ENCODE measurements at places on chromosomes 6 and 20. TPM values are rescaled to one million over a fixed set of nuclear protein-coding genes. Genes with fewer than 3 reads are reported as not detected.
A peak's percentile ranks its signal among the peaks of the same experiment; 100 is the strongest.

Gene HCRTR2
- total RNA-seq: not detected

Gene MEI4
- total RNA-seq: not detected

- no peak for DNase-seq
These were observed 259.3 kb upstream of the FAM83B start for GRCh38 chr6:54587277-54587676.

Gene TDRD6
- total RNA-seq: 1.5 TPM

Gene TSHZ2
- total RNA-seq: 20.5 TPM

DNA sequence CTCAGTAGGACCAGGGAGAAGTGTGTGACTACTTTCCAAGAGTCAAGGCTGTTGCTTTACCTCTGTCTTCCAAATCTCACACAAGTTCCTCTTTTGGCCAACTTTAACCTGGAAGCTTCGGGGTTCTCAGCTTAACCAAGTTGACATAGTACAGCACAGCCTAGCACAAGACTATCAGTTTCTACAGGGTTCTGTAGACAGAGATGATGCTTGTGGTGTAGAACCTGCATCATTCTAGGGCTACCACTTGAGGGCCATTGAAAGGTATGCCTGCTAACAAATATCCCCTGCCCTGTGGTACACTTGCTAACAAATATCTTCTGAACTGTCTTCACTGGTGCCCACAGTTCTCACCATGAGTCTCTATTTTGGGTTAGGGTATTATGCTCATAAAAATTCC lies 62.0 kb upstream of the MAP3K7 start:
- DNase-seq: no peak

DNA sequence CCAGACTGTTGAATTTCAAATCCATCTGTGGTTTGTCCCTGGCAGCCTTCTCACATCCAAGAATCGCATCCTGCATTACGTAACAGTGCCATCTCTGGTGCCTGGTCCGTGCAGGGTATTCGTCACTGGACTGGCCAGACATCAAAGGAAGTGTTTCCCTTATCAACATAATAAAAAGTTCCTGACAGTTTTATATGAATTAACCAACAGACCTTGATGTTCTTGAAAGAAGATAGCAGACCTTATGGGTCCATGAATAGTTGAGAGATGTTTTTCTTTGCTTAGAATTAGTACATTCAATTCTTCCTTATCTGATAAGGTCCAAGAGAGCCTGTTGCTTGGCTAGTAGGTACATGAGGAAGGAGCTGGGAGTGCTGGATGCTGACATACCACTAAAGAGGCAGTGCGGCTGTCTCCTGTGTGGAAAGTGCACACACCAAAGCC lies 77.6 kb downstream of the PHACTR2 start:
- no peak for DNase-seq

Gene IP6K3
- total RNA-seq: not detected

GRCh38 chr6:143964674-143965081 lies 43.4 kb downstream of the PLAGL1 start:
- DNase-seq: no peak

DNA sequence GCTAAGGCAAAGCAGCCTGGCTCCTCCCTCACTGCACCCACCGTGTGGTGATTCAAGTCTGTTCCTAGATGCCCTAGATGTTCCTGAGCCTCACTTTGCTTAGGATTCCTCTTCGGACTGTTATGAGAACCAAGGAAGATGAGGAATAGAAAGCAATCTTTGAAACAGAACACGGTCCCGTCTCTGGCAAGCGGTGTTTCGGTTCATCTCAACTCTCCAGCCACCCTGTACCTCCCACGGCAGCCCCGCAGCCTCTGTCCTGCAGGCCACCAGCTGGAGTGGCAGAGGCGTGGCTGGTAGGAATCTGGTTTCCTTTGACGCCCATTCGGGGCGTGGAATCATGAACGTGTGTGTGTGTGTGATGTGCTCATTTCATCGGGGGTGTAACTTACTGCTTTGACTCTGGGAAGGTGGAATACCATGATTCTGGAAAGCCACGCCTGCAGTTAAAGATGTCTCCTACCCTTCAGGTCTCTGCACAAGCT lies 21.3 kb downstream of the PDE10A start:
- DNase-seq: peak; percentile 62

Gene SIRPB2
- 7.6 TPM for total RNA-seq

Gene TPBG
- 17.7 TPM for total RNA-seq

- no peak for DNase-seq
These were observed 1.5 kb upstream of the SLC2A4RG start for GRCh38 chr20:63737945-63738686.

GRCh38 chr6:6891125-6891721 lies 216.5 kb upstream of the RREB1 start:
- peak; percentile 82 for DNase-seq

DNA sequence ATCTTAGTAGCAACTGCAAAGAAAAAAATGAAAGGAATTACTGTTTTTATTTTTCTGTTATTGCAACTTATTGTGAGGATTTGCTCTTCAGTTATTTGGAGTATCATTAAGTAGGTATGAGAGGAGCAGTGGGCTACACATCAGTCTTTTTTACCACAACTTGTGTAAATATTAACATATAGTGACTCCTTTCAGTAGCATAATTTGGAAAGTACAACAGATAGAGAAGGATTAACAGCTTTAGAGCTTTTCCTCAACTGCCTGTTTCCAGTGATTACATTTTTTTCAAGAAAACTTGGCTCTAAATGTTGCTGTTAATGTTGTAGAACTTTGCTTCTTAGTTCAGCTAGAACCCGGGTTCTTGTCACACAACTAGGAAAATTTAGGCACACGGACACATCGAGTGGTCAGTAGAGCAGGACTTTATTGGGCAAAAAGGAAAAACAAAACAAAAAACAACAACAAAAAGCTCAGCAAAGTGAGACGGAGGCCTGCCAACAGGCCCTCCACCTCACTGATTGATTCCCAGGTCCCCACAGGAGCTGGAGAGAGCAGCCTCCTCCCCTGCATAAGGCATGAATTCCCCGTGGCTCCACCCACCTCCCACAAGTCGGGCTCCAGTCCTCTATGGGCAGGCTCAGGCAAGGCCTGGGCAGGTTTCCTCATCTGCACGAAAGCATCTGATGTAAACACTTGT lies 75.1 kb downstream of the ADGRG6 start:
- peak; percentile 42 for DNase-seq

DNA sequence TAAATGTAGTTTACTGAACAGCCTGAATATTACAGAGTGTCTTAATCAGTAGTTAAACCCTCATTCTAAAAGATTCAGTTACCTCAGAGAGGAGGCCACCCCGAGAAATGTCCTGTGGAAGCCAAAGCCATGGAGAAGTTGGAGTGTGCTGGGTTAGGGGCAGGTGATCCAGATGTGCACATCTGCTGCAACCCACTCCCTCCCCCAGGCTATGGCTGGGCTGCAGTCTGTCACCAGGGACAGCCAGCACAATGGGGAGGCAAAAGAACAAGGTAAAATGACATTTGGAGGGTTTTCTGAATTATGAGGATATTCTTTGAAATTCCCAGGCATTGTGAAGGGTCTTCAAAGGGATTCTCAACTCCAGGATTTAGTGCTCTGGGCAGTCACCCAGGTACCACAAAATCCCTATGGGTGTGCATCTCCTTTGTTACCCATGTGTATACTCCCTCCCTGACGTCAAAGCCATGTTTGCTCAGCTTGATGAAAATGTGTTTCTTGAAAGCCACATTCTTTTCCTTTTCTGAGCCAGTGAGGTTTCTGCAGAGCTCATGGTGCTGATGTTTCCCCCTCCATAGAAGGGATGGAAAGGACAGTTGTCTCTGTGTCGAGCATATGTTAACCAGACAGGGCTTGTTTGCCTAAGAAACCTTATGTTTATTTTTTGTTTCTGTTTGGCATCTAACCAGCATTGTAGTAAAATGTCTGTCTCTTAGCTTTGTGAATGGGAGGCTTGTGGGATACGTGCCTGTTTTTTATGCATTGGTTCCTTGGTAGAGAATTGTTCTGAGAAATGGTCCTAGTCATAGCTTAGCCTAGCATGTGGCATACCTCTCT lies 212.3 kb upstream of the TBX18 start:
- no peak for DNase-seq

Gene ME1
- total RNA-seq: 28.8 TPM

Gene SLC44A4
- 190 TPM for total RNA-seq

DNA sequence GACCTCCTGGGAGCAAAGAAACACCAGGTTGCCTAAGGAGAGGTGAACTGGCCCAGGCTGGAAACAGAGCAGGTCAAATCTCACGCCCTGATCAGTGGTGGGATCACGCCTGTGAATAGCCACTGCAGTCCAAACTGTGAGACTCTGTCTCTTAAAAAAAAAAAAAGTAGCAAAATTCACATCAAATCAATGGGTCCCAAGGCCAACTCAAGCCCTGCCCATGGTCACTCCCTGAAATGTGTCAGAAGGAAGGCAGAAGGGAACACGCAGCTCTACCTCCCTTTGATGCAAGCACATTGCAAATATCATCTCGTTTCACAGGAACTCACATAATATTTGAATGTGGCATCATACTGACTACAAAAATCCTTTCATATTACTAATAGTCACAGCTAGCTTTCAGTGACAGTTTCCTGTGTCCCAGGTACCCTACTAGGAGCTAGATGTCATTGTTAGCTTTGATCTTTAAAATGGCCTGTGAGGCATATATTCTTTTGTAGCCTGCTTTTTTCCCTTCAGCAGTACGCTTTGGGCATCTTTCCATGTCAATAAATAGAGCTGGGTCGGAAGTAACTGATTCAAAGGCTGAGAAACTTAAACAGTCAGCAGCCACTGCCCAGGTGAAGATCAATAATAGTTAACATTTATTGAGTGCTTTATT lies 14.4 kb upstream of the TTPAL start:
- DNase-seq: no peak

- peak; percentile 79 for DNase-seq
These were observed 154.9 kb downstream of the OR2B2 start for GRCh38 chr6:27757307-27757706.

DNA sequence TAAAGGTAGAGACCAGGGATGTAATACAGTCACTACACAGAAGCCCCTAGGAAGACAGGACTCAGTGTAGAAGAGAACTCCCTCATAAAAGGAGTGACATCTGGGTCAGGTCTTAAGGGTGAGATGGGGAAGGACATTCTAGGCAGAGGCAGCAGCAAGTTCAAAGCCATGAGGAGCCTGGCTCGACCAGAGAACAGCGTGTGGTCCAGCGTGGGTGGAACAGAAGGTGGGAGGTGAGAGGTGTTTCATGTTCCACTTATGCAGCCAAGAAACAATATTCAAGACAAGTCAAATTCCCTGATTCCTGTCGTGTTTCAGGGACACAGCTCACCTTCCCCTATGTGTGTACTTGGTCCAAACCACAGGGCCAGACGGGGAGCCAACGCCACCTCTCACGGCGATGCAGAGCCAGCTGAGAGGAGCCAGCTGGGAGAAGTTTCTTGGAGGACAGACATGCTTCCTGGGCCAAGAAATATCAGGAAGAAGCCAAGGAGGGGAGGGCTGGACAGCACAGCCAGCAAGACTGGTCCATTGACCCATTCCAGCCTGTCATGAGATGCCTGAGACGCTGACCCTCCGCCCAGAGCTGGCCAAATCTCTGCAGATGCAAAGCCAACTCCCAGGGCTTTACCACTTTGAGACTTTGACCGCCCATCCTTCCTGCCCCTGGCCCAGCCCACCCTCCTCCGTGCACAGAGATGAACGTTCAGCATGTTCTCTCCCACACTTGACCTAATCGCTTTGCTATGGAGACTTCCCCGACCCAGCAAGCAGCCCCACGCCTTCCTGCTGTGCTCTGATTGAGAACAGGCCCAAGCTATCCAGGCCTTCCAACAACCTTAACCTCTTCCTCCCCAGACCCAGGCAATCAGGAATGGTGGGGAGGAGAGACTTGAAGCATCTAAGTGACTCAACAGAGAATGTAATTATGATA lies 113.8 kb downstream of the PRND start:
- DNase-seq: peak; percentile 90

Gene VARS2
- total RNA-seq: 21.4 TPM

- no peak for DNase-seq
These were observed 2.8 kb upstream of the CALHM4 start for GRCh38 chr6:116550796-116551195.

GRCh38 chr20:33575282-33575681 lies 85.4 kb downstream of the CBFA2T2 start:
- DNase-seq: peak; percentile 42

DNA sequence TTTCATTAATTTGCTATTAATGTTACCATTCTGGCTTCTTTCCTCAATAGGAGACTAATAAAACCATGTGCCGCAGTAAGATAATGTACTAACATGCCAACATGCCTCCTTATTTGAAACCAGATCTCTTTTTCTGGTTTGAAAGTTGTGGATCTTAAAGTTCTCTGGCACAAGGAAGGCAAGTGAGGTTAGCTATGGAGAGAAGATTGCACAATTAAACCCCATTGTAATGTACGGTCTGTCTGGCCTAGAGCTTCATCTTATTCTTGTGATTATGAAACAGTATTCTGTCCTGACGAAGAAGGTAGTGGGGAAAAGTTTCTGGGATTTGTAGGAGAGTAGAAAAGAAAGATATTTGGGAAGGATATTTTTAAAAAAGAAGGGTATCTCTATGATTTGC lies 68.4 kb downstream of the EYA4 start:
- no peak for DNase-seq

Gene GJA10
- not detected for total RNA-seq

GRCh38 chr6:160421854-160422253 lies 73.7 kb downstream of the SLC22A3 start:
- peak; percentile 86 for DNase-seq

Gene ARMC12
- total RNA-seq: not detected

Gene RPP21
- total RNA-seq: 15.4 TPM

Gene TRIM10
- 0.37 TPM for total RNA-seq

DNA sequence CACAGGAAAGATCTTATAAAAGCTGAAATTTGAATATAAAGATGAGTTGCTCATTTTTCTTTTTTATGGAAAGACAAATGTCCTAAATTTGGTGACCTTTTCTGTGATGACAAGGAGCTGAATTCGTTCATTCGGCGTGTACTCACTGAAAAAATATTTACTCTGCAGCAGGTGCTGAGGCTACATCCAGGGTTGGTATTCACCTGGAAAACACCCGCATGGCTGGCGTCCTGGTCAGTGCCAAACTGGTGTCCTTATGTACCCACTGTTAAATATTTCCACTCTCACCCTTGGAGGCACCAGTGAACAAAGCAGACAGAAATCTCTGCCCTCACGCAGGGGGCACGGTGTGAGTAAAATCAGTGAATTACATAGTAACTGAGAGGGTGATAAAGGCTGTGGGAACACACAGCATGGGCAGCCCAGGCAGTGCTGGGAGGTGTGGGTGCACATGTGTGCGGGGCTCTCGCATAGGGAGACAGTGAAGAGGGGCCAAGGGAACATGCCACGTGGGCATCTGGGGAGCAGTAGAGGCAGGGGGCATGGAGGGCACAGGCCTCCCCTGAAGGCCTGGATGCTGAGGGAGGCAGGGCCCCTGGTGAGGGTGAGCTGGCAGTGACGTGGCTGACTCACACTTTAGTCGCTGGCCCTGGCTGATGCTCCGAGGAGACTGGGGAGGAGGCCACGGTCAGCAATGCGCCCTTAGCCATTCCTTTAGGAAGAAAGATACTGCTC lies 89.7 kb downstream of the INSM1 start:
- no peak for DNase-seq

Gene MUCL3
- total RNA-seq: 168 TPM

- DNase-seq: no peak
These were observed 129.3 kb upstream of the STMND1 start for GRCh38 chr6:16972535-16972934.

Data from stomach (tissue), 19 donors.